ENCODE measurements at places on chromosomes 1 and 21.

DNA sequence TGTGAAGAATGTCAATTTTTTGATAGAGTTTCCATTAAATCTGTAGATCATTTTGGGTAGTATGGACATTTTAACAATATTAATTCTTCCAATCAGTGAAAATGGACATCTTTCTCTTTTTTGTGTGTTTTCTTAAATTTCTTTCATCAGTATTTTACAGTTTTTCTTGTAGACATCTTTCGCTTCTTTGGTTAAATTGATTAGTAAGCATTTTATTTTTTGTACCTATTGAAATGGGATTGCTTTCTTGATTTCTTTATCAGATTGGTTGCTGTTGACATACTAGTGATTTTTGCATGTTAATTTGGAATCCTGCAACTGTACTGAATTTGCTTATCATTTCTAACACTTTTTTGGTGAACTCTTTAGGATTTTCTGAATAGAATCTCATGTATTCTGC, 683.2 kb upstream of the NCAM2 start:
- DNase-seq = no peak

DNA sequence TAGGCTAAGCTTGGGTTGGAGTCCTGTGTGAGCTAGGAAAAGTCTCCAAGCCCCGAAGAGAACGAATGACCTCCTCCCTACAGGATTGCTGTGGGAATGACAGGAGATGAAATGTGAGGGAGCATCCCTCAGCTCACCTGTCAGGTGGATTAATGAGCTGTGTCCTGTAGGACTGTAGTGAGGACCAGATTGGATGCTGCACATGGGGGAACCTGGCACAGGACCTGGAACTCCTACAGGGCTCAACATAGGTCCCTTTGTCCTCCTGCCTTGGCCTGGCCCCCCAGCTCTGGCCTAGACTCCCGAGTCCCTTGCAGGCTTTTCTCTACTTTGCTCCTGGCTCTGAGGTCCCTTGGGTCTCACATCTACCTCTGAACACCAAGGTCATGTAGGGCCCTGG, 155.7 kb downstream of the PTPRU start:
- no peak for DNase-seq

DNA sequence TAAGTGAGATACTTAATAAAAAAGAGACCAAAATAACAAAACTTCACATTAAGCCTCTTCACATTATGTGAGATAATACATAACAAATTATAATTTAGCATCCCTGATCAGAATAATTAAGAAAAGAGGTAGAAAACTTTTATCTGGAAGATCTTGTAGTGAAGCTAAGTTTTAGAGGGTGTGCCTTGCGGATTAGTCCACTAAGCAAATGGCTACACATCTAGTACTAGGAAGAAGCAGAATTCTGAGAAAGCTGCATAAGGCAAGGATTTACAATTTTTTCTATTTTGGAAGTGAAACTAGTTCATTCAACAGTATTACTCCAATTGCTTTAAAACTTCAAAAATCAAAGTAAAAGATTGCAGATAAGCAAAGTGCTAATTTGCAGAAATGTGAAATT, 3.5 kb downstream of the YOD1 start:
- DNase-seq = no peak

DNA sequence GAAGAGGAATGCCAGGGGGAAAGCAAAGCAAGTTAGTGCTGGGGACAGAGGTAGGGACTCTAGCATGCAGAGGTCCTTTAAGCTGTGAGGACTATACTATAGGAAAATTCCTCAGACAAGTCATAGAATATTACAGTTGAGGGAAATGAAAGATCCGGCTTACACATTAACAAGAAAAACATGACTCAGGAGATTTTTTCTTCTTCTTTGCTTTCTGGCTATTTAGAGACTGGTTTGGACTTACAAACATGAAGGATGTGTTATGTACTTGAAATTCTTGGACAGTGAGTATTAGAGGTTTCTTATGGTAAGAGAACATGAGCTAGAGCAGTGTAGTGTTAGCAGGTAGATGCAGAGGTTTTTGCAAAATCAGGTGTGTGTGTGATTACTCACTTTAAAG, 24.9 kb downstream of the USP25 start:
- DNase-seq = no peak

DNA sequence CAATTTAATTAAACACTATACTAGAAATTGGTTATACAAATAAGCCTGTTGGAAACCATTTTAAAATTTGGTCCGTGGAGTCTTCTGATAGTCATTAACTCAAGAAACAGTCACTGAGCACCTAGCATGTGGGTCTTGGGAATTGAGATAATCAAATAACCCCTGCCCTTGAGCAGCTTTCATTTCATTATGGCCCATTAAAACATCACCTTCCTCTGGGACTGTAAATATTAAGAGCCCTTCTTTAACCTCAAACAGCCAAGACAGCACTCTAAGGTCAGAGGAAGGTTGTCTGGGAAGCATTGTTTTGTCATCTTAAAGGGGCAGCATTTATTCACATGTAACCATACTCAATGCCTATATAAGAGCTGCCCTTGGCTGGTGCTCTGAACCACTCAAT, 610.3 kb upstream of the USP24 start:
- no peak for DNase-seq

GRCh38 chr1:183989078-183989577, 48.4 kb downstream of the COLGALT2 start:
- peak; percentile 18 for DNase-seq

- DNase-seq = no peak
These were observed 46.0 kb downstream of the KCNJ6 start for GRCh38 chr21:37870221-37870620.

DNA sequence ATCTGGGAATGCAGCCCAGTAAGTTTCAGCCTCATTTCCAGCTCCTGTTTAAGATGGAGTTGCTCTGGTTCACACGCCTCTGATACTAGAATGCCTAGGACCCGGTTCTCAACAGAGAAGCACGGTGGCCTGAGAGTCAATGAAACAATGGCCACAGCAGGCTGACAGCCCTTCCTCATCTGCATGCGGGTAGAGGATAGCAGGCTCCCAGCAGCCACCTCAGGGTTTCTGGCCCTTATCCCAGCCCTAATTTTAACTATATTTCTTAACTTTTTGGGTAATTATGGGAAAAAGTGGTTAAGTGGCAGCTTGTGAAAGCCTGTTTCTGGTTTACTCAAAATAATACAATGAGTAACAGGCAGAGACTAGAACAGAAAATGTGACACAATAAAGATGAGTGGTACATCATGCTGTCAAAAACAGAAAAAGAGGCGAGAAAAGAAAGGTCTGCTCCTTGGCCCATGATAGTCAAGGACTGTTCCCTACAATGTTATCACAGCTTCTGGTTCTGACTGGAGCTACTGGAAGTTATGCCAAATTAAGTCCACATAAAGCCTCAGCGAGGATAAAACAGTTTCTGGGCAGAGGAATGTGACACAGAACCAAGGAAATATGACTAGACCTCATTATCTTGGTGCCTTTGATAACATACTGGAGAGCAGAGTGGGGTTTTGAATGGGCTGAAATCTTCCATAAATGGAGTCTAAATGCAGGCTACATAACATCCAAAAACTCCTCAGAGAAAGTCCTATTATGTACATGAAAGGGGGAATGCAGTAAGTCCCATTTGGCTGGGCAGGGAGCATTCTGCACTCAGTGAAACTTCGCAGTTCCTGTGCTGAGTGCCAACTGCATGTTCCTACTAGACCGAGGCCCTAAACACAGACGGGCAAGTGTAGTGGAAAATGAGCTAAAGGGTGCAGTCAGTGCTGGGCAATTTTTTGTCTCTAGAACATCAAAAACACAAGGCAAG, 92.1 kb downstream of the NIBAN1 start:
- no peak for DNase-seq

Measured in ELF-1 (cell line).